ENCODE measurements at places on chromosomes 1 and 21.

GRCh38 chr1:192805832-192806323, 3.0 kb upstream of the RGS2 start:
- DNase-seq = peak; percentile 97

- DNase-seq = no peak
Observed at GRCh38 chr21:38092051-38092450, 164.7 kb upstream of the KCNJ15 start.

DNA sequence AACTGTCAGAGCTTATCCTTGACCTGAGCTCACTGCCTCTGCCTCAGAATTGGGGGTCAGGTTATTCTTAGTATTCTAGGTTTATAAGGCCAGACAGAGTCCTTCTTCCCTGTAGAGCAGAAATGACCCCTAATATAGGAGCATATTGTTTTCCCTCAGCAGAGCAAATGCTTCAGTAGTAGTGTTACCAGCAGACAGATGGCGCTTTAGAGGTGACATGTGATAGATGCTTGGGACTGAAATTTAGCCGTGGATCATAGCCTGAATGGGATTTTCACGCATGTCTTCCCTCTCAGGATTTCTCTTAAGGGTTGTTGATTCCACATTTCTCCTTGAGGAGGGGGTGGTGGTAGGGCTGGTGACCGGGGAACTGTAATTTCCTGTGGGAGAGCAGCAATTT, 24.5 kb downstream of the ADARB1 start:
- DNase-seq = peak; percentile 32

DNA sequence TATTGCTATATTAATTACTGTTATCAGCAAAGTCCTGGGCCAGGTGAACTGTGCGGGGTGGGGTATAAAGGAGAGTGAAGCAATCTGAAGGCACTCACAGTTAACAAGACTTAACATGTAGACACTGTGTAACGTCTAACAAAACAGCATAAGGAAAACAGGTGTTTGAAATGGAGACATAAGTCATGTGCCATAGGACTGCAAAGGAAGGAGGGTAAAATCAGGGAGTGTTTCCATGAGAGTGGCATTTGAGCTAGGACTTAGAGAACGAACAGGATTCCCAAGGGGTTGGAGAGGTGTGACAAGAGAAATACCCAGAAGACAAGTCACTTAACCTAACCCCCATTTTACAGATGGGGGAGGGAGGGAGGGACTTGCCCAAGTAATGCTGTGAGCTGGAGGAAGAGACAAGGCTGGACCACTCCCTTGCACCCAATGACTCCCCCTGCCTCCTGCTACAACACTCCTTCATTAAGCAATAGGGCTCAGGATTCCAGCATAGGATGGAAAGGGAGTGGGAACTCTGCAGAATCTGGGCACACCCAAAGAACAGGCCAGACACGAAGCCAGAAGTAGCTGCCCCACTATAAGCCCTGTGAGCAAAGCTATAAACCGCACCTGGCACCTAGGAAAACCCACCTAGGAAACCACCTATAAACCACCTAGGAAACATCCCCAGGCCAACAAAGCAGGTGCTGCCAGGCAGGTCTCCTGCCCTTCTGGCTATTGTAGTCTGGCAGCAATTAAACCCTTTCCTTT, 6.6 kb downstream of the PEF1 start:
- DNase-seq = no peak

- no peak for DNase-seq
Observed at GRCh38 chr1:245465666-245466065, 310.9 kb downstream of the KIF26B start.

GRCh38 chr1:28240024-28240423, 4.1 kb downstream of the ATP5IF1 start:
- no peak for DNase-seq

DNA sequence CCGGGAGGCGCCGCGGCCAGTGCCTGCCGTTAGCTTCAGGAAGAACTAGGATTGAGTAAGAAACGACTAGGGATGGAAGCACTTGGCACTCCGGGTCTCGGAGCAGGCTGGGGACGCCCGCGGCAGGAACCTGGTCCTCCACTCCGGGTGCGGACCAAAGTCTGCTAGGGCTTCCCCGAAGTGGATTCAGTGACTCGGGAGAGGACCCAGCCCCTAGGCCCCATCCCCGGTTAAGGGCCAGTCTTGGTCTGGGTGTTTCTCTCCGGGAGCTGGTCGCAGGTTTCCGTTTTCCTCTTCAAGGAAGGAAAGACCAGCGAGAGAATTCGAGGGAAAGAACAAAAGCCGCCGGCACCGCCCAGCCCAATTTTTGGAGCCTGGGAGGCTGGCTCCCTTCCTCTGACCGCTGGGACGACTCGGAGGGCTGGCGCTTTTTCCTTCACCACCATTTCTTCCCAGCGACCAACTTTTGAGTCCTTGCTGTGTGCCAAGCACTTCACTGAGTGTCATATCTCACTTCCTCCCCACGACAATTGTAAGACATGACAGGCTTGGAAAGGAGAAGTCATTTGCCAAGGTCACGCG, 16.8 kb upstream of the STMN1 start:
- DNase-seq = peak; percentile 67
